Testis (tissue), 5 donors: ENCODE measurements at places on chromosomes 5 and 9. TPM values are rescaled to one million over a fixed set of nuclear protein-coding genes. Genes with fewer than 3 reads are reported as not detected.
A peak's percentile ranks its signal among the peaks of the same experiment; 100 is the strongest.

DNA sequence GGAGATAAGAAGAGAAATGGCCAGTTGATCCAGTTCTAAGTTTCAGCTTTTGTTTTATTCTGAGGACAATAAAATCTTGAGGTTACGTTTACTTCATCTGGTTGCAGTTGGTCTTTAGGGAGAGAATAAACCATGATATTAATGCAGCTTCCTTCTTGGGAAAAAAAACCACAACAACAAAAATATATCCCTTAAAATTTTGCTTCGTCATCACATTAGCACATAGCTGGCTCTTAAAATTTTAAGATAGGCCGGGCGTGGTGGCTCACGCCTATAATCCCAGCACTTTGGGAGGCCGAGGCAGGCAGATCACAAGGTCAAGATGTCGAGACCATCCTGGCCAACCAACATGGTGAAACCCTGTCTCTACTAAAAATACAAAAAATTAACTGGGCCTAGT, 86.4 kb downstream of the EQTN start:
- no peak for DNase-seq

- no peak for DNase-seq
Measured at GRCh38 chr9:112377684-112378327, 2.1 kb upstream of the HSDL2 start.

GRCh38 chr5:35203403-35203802, 26.9 kb downstream of the PRLR start:
- no peak for DNase-seq

- peak; percentile 59 for DNase-seq
Measured at GRCh38 chr9:131627648-131628458, 82.5 kb downstream of the PRRT1B start.

GRCh38 chr9:91379426-91379825, 17.7 kb upstream of the AUH start:
- no peak for DNase-seq

GRCh38 chr5:180191716-180192115, 17.3 kb downstream of the RASGEF1C start:
- no peak for DNase-seq

DNA sequence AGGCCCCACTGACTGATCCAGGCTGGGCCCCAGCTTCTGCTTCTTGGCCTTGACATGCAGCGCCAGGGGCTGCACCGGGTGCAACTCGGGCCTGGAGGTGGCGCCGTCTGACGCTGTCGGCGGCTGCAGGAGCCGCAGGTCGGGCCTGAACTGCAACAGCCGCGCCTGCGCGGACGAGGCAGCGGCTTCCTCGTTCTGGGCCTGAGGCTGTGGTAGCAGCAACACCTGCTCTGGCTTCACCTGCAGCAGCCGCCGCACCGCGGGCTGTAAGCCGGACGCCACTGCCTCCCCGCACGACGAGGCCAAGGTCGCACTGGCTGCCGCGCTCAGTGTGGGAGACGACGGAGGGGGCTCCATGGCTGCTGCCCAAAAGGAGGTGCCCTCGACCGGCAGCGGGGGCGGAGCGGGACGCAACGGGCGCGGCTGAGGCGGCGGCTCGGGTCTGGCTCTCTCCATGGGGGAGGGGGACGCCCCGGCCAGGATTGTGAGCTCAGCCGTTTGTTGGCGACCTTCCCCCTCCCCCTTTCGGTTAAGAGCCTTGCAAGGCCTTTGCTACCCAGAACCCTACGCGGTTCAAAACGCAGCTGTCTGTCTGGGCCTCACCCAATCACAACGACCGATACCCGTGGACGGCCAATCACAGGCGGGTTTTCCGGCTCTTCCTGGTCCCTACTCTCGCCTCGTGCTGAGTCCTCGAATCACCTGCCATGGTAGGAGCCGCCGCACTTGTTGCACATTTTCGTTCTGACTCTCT, 438 bp downstream of the SOX30 start:
- DNase-seq: peak; percentile 88

- peak; percentile 77 for DNase-seq
Measured at GRCh38 chr5:158074992-158075769, 216.2 kb upstream of the CLINT1 start.

DNA sequence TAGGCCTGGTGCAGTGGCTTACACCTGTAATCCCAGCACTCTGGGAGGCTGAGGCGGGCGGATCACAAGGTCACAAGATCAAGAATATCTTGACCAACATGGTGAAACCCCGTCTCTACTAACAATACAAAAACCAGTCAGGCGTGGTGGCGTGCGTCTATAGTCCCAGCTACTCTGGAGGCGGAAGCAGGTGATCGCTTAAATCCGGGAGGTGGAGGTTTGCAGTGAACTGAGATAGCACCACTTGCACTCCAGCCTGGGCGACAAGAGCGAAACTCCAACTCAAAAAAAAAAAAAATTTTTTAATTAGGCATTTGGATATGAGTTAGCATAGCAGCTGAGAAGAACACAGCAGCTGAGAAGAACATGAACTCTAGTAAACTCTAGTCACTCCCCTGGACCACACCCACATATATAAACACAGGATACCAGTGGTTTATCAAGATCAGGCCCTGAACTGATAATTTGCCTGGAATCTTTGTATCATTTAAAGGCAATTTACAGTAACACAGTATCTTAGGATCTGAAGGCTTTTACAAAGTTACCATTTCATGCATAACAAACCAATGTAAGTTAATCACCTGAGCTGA, 4.6 kb upstream of the UGCG start:
- no peak for DNase-seq

DNA sequence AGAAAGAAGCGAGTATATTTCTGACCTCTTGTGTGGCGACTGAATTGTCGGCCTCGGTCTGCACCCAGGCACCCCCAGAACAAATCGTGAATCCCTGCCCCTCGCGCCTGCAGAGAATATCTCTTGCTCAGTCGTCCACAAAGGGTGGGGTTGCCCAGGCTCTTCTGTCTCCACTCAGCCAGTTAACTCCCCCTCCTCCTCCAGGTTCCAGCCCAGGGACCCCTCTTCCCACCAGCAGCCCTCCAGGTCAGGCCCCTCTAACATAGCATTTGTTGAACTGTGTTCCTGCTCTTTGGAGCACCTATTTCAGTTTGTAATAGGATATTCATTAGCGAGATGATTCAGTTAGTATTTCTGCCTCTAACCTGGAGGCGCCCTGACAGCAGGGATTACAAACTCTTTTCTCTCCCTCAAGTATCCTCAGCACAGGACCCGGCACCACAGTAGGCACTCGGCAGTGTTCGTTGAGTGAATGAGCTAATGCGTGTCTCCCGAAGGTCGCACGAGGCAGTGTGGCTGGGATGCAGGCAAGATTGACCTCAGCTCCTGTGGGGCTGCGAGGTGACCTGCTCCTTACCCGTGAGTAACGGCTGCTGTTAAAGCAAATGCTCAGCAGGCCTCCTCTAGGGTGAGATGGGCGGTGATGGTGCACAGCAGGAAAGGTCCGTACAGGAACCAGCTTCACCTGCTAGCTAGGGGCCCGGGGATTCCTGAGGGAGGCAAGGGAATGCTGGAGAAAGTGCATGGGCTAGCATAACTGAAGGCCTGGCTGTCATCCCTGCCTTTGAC, 25.8 kb downstream of the ZBTB34 start:
- no peak for DNase-seq

- DNase-seq: no peak
Measured at GRCh38 chr9:129716091-129716490, 36.8 kb downstream of the PTGES start.

DNA sequence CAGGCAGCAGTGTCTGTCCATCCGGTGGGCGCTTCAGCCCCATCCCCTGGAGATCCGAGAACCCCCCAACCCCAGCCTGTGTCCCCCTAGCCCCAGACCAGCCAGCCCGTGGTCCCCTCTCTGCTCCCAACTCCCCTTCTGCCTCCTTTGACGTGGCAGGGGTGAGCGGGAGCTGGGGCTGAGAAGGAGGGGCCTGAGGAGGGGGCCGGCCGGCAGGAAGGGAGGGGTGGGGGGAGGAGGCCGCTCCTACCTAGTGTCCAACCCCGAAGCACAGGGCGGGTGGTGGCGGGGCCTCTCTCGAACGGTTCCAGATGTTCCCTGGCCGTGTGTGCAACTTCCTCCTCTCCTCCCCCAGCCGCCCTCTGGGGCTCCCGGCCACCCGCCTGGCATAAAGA, 31.0 kb downstream of the GOLGA2 start:
- DNase-seq: peak; percentile 68

Gene SPATA31C1
- polyA plus RNA-seq: 21.1 TPM

Gene SNCAIP
- polyA plus RNA-seq: 28.4 TPM

Gene MSX2
- polyA plus RNA-seq: 15.8 TPM

Gene SH3PXD2B
- 20.2 TPM for polyA plus RNA-seq

Gene SPATA31D4
- polyA plus RNA-seq: 9.4 TPM

Gene AGXT2
- polyA plus RNA-seq: 0.25 TPM

Gene ASPN
- polyA plus RNA-seq: 5.0 TPM
